Caco-2 (cell line): ENCODE measurements at places on chromosomes 16 and 17. TPM values are rescaled to one million over a fixed set of nuclear protein-coding genes. Genes with fewer than 3 reads are reported as not detected.

AGRP gene
- total RNA-seq = not detected in 2 replicates

SLC43A2 gene
- 33.9 and 39.3 TPM in 2 replicates for total RNA-seq

MEOX1 gene
- total RNA-seq = 0.72 and 1.7 TPM in 2 replicates

HES7 gene
- total RNA-seq = not detected in 2 replicates

REXO5 gene
- 6.9 and 7.3 TPM in 2 replicates for total RNA-seq

VPS35 gene
- 120 and 135 TPM in 2 replicates for total RNA-seq

MCRIP1 gene
- total RNA-seq = 59.7 and 60.0 TPM in 2 replicates

KRTAP3-2 gene
- total RNA-seq = not detected in 2 replicates

NACA2 gene
- not detected in 2 replicates for total RNA-seq

ZNF19 gene
- 5.1 TPM in 2 replicates for total RNA-seq

RAB40C gene
- 18.7 and 19.1 TPM in 2 replicates for total RNA-seq

NPIPA1 gene
- 91.0 and 93.1 TPM in 2 replicates for total RNA-seq
